Eye (tissue), 1 donor: ENCODE measurements at places on chromosomes 16 and 17.

DNA sequence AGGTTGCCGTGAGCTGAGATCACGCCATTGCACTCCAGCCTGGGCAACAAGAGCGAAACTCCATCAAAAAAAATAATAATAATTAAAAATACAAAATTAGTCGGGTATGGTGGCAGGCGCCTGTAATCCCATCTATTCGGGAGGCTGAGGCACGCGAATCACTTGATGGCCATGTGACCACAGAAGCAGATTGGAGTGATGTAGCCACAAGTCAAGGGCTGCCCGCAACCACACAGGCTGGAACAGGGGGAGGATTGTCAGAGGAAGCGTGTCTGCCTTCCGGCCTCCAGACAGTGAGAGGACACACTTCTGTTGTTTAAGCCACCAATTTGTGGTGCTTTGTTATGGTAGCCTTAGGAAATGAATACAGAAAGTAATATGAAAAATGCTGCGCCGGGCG is 11.8 kb upstream of the NAGS start:
- no peak for DNase-seq

DNA sequence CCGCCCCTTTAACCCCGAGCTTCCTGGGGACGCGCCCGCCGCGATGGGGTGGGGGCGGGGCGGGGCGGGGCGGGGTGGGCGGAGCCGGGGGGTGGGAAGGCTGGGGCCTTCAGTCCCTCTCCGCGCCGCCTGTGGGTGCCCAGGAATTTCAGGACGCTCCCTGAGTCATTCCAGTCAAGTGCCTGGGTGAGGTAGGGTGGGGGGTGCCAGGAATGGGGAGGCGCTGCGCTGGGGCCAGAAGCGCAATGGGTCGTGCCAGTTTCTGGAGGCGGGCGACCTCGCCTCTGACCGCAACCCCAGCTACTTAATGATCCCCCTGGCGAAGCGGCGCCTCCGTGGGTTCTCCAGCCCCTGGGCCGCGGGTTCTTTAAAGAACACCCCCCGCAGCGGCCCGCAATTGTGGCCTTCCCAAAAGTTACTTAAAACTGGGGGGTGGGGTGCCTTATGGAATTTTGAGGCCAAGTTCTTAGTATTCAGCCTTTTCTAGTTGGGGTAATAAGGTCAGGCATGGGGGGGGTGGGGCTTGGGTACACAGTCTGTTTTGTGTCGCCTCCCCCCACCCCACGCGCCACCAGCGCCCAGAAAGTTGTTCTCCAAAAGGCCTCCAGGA is 826 bp upstream of the GSE1 start:
- peak; percentile 63 for DNase-seq

DNA sequence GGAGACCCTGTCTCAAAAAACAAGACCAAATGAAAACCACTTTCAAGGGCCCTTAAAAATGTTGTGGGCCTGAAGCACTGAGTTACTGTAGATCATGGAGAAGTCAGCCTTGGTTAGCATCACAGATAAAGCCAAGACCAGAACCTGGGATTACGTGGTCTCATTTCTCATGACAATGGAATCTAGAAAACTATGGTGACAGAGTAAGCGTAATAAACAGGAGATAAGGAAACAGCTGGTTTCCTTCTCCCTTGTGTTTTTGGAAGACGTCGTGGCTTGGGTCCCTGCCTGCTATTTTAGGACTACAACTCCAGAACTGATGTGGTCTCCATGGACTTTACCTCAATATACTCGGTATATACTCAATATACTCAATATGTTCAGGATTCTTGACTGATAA is 180.7 kb upstream of the ZFHX3 start:
- no peak for DNase-seq

DNA sequence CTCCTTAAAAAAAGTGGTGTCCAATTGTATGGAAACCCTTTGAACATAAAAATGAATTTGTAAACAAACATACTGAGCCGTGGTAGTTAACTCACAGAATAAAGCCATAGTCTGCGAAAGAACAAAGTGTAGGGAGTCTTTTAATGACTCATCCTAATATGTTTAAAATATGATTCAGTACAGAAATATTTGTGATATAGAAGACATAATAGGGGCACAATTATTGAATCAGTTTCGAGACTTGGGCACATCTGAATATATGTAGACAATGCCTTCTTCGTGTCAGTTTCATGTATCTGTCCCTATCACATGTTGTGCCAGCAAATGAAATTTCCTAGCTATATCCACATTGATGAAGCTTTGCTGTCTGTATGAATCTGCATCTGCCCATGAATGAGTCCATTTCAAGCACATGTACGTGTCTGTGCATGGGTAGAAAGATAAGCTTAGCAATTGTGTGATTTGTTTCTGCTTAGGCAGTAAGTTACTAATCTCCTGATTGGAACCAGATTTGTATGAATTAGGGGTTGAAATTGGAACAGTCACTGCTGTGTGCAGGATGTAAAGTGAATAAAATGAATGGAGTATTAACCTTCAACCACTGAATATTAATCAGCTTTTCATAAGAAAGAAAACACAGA is 112.5 kb upstream of the SOX9 start:
- DNase-seq = no peak

GRCh38 chr16:24957887-24958286 is 57.3 kb downstream of the ARHGAP17 start:
- DNase-seq = no peak

GRCh38 chr17:55587608-55588139 is 76.4 kb upstream of the SMIM36 start:
- DNase-seq = peak; percentile 42

DNA sequence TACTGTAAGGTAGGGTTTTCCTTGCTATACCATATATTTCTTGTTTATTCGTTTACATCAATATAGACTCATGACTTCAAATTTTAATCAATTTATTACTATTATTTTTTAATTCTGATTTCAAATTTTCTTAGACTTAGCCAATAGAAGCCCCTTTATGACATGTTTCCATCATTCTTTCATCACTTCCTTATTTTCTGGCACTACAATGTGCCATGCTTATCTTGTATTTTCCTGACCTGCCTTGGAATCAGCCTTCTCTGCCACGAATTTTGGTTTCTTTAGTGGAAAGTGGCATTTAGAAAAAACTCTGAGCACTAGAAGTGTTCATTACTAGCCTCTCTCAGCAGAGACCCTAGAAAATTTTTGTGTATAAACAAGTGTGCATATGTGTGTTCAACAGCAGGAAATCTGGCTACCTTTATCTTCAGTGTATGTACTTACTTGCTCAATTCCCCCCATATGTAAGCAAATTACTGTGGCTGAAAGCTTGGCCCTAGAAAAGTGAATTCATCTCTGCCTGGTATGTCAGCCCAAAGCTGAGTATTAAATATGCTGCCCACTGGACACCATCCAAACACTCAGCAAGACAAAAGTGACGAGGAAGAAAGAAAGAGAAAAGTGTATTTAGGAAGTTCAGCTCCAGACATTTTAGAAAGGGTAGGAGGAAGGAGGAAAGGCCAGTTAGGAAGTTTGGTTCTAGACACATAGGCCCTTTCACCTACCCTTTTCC is 4.0 kb downstream of the STXBP4 start:
- no peak for DNase-seq

DNA sequence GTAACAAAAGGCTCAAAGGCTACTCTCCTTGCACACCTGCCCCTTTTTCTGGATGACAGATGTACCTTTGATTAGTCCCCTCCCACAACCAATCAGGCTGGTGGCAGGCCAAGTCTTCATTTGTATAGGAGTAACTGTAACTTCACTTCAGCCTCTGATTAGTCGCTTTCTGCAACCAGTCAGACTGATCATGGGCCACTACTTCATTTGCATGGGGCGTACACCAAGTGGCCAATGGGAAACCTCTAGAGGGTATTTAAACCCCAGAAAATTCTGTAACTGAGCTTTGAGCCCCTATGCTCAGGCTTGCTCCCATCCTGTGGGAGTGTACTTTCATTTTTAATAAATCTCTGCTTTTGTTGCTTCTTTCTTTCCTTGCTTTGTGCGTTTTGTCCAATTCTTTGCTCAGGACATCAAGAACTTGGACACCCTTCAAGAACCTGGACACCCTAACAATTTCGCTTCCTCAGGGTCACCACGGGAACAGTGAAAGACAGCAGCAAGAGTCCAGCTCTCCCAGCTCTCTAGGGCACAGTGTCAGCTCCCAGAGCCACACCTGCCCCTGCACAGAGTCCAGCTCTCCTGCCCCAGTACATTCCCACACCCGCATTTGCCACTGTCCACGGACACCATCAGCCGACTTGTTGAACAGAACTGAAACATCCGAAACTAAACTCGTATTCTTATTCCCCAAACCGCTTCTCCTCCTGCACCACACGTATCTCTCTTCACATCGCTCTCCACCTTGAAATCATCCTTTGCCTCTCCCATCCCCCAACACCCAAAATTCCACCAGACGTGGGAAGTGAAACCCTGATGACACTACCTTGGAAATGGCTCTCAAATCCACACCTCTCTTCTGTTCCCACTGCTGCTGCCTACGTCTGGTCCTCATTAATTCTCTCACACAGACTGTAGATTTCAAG is 53.4 kb downstream of the ABCC12 start:
- DNase-seq = no peak

- DNase-seq = no peak
These were observed 6.5 kb upstream of the PRR29 start for GRCh38 chr17:63991611-63992010.

- no peak for DNase-seq
These were observed 37.2 kb downstream of the LYRM1 start for GRCh38 chr16:20937736-20938135.

- DNase-seq = no peak
These were observed 16.1 kb upstream of the GNA13 start for GRCh38 chr17:65072660-65073071.

DNA sequence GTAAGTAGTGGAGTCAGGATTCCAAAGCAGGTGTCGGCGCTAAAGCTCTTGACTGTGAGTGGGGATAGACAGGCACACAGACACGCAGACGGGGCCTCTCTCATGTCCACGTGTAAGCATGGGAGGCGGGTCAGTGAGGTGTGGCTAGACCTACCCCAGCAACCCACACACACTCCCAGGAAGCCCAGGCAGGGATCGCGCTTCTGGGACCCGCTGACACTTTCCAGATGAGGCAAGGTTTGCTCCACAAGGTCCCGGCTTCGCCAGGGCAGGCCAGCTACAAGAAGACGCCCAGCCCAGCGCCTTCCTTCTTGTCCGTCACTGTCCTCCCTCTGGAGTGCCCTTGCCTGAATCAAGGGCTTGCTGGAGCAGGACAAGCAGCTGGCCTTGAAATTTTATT is 213.8 kb upstream of the RPL38 start:
- DNase-seq = no peak

- DNase-seq = no peak
These were observed at the start of gene ZFPM1 for GRCh38 chr16:88453217-88453531. ZFPM1 (plus strand) TSS chr16:88453280; CDS start chr16:88453639, 359 bp downstream.

- no peak for DNase-seq
These were observed 63.3 kb upstream of the MTMR4 start for GRCh38 chr17:58577696-58578095.

DNA sequence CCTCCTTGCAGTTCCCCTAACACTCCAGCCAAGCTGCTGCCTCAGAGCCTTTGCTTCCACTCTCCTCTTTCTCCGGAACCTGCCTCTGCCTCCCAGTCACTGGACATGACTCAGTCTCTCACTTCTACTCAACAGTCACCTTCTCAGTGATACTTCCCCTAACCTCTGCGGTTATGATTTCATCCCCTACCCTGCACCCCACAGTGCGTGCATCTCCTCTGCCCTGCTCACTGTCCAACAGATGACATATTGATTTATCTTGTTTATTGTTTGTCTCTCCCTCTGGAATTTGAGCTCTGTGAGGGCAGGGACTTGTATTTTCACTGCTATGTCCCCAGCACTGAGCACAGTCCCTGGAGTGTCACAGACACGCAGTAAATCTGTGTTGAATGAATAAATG is 100.7 kb downstream of the CYLD start:
- DNase-seq = no peak

DNA sequence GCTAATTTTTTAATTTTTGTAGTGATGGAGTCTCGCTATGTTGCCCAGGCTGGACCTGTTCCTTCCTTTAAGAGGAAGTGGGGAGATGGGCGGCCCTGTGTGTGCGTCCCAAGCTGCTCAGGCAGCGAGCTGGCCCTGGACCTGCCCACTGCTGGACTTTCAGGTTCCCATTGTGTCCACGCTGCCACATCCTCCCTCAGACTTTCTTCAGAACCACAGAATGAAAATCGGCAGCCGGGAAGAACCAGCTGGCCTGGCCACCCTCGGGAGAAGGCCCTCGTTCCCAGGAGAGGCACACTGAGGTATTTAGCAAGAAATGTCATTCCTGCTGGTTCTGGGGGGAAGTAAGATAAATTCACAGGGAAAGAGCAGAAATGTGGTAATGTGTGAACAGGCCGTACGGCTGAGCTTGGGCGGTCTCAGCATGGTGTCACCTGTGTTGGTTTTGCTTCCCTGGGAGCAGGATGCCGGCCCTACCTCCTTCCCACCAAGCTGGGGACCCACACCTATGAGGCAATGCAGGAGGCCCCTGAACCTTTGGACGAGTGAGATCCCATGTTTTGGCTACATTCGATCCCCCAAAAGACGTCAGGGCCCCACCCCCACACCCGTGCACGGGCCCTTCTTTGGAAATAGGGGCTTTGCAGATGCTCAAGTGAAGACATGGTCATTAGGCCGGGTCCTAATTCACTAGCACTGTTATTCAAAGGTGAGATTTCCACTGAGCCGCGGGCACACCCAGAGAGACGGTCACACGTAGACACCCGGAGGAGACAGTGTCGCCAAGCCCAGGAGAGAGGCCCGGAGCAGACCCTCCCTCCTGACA is 35.9 kb upstream of the ZNF469 start:
- no peak for DNase-seq

DNA sequence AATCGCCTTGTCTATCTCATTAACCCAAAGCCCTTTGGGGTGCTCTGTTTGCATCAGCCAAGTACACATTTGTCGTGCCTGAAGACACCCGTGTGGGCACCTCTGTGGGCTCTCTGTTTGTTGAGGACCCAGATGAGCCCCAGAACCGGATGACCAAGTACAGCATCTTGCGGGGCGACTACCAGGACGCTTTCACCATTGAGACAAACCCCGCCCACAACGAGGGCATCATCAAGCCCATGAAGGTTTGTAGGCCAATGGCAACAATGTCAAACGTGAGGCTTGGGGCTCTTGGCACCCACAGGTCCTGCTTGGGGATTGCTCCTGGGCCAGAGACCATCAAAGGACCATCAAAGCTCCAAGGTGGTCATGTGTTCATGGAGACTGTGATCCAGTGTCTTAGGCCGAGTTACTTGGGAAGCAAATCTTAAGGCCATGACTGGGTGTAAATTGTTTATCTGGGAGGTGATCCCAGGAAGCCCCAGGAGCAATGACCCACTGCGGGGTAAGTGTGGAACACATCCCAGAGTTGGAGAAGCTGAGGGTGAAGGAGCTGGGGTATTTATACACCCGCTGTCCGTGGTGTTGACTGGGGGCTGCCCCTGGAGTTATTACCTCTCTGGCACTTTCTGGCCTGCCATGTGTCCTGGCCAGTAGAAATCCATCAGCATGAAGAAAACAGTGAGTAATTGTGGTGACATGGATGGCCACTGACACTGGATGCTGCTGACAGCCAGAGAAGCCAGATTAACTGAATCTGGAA is 24.0 kb downstream of the CDH5 start:
- no peak for DNase-seq

- DNase-seq = no peak
These were observed 28.0 kb upstream of the SOX9 start for GRCh38 chr17:72092710-72093322.
